ENCODE measurements at places on chromosomes 7 and 10. TPM values are rescaled to one million over a fixed set of nuclear protein-coding genes. Genes with fewer than 3 reads are reported as not detected.

The SMKR1 gene
- 11.7 TPM for total RNA-seq

The VWC2 gene
- not detected for total RNA-seq

The AKR1C8 gene
- not detected for total RNA-seq

The CNTNAP2 gene
- total RNA-seq, result not detected

The GTPBP10 gene
- total RNA-seq, result 43.6 TPM

The NAMPT gene
- total RNA-seq, result 991 TPM

The ZNF117 gene
- total RNA-seq, result 4.0 TPM

The MYL7 gene
- total RNA-seq, result not detected

The GAD2 gene
- total RNA-seq, result not detected

Data from activated CD8-positive, alpha-beta memory T cell treated with anti-CD3 and anti-CD28 coated beads for 36 hours (primary cell).